Stimulated activated CD4-positive, alpha-beta T cell treated with anti-CD3 and anti-CD28 coated beads, TNF-alpha, amount 100 ng/mL, for 4 hours (primary cell): ENCODE measurements at places on chromosomes 4 and X.

DNA sequence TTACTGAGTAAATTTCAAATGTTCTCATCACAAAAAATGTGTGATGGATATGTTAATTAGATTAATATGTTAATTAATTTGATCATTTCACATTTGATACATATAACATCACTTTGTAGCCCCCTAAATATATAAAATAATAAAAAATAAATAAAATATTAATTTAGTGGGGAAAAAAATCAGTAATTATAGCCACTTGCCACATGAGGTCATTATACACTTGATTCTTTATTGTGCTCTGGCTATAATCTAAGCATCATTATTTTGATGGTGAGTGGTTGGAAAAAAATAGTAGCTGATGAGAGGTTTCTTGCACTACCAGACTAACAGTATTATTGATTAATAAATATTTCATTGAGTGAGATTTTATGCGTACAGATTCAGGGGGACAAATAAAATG is 57.4 kb downstream of the DCK start:
- DNase-seq = no peak

GRCh38 chr4:22754116-22754515 is 61.4 kb downstream of the GBA3 start:
- no peak for DNase-seq

GRCh38 chrX:103254171-103254824 is 657 bp downstream of the TCEAL8 start:
- no peak for DNase-seq

- no peak for DNase-seq
These were observed 39.1 kb upstream of the CDKN2AIP start for GRCh38 chr4:183405303-183405702.

DNA sequence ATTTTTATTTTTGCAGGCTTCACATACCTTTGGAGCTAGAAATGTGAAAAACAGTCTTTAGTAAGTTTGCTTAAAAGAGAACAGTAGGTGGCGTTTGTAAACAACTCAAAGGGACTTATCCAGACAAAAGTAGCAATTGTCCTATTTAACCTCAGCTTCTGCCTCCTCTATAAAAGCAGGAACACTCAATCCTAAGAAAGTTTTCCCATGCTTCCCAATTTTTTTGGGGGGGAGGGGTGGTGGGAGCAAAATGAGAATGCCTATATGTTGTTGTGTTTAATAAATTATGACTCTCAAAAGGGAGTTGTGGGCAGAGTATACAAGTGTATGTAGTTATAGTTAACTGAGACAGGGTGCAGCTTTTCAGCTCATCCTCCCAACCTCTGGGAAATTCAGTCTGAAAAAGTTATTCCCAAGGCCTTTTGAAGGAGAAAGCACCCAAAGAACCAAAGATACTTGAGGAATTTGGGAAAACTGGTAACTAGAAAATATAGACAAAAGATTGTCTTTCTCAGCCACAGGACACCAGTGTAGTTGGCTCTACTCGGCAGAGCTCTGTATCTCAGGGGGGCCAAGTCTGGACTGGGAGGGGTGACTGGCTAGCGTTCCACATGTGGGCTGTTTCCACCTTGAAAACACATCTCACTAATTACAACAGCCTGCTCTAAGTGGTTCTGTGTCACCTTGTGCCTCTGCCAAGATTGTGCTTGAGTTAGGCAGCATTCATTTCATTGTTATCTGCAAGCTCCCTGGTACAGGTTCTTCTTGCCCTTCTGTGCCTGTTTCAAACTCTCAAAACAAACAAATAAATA is 2.8 kb downstream of the SFRP2 start:
- DNase-seq = no peak

DNA sequence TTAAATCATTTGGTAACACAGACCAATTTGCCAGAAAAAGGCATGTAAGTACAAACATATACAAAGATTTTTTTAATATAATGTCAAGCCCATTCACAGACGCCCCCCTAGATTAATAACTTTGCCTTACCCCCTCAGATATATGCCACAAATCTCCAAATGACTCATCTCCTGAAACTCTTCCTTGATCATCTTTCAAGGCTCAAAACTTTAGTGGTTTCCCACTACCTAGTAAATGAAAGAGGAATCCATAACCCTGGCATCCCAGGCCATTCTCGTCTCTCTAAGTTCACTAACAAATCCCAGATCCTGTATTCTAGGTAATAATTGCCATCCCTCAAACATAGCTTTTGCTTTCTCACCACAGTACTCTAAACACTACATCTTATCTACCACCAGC is 61.9 kb downstream of the PRSS12 start:
- DNase-seq = no peak
